Glomerular endothelial cell (primary cell): ENCODE measurements at places on chromosomes 3 and 15.

GRCh38 chr15:40562691-40563090 is 2.2 kb downstream of the CCDC32 start:
- DNase-seq: no peak

DNA sequence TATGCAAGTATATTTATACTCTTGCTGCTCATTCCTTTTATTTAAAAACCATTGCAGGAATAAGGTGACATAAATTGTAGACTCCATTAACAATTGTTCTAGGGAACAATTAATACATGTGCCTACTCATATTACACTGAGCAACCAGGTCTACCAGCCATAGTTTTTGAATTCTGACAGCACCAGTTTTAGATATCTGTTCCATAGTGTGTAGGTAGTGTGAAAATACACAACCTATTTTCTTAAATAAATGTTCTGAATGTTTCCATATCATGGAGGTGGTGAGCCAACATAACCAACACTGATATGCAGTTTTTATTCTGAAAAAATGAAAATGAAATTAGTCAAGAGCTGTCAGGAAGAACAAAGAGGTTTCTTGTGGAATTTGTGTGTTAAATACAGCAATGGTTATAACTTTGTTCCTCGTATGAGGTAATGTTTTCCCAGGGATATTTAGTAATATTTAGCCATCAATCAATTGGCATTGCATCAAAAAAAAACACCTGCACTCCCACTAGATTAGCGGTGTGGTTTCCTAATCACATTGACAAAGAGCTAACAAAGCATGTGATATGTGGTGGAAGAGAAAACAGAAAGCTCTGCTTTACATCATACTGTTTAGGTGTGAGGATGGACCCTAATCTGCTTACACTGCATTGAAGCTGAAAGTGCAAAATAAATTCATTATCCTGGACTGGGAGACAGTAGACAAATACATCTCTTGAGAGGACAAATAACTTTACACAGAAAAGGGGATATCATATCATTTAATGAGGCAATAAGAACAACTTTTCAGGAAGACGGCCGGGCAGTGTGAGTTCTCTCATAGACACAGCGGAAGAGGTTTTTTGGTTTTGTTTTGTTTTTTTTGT is 369.5 kb upstream of the THBS1 start:
- DNase-seq: no peak

GRCh38 chr15:59185725-59186124 is 20.9 kb upstream of the LDHAL6B start:
- no peak for DNase-seq

DNA sequence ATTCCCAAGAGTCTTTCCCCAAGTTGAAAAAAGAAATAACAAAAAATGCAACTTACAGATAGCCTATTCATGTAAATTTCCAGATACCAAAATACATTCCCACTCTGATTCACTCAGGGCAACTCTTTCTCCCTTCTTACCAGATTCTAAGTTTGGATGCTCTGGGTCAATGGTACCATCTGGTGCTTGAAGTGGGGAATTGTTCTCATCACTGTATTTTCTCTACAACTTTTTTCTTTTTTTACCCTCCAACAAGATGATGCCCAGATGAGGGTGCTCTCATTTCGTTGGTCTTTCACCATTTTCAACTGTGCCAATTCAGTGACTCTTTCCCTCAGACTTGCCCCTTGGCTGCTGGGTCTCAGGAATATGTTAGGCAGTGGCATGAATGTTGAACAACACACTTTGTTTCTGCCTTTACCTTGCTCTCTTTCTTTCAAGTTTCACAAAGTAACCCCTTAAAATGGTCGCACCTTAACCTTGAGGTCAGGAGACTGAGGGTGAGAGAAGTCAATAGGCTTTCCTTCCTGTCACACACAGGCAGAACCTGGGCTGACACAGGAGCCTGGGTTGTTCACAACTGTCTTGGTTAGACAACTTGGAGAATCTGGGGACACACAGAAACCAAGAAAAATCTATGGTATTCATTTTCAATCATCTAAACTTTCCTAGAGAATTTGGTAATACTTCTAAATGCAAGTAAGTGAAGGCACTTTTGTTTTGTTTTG is 330.7 kb upstream of the SLCO3A1 start:
- DNase-seq: no peak

DNA sequence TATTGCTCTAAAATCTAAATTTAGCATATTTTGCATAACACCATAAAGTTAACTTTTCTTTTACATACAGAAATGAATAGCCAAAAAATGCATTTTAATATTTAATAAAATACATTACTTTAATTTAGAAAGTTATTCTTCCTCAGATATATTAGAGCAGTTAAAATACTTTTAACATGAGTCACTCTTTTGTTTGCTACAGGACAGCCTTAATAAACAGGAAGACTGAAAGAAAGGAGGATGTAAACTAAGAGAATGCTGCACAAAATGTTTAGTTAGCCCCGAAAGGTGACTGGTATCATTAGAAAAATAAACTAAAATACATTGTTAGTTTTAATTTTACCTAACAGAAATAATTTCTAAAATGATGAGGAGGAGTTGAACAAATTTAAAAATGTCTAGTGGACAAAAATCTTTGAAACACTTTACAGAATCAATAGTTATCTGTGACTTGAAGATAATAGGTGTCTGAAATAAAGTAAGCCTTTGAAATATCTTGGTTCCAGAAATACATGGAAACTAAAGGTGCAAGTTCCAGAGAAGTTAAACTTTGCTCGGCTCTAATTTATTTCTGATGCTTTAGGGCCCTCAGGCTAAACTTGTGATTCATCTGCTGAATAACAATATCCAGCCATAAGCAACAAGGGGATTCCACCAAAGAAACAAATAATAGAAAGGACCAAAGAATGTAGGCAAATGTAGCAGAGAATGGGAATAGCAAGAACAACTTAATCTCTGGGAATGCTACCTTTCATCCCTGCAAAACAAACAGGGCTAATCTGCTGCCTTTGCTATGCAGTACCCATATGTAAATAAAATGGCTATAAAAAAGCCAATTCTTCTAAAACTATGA is 138.3 kb upstream of the UBP1 start:
- peak; percentile 16 for DNase-seq
